Tongue (tissue), 3 donors: ENCODE measurements at places on chromosomes 1 and 21. TPM values are rescaled to one million over a fixed set of nuclear protein-coding genes. Genes with fewer than 3 reads are reported as not detected.
A peak's percentile ranks its signal among the peaks of the same experiment; 100 is the strongest.

Gene TMEM240
- 2.4 TPM for total RNA-seq

DNA sequence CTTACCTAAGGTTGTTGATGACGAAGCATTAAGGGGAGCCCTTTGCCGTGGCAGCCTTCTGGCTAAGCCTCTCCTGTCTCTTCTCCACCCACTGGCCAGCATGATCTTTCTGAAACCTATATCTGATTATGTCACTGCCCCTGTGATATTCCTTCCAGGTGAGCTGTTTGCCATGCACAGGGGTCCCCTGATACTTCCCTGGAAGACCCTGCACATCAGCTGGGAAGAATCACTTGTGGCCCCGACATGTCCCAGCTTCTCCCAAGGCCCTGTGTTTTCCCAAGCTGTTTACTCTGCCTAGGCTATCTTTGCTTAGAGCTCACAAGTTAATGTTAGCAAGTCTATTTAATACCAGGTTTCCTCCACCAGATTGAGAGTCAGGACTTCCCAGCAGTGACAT is 12.3 kb downstream of the RD3 start:
- no peak for DNase-seq

DNA sequence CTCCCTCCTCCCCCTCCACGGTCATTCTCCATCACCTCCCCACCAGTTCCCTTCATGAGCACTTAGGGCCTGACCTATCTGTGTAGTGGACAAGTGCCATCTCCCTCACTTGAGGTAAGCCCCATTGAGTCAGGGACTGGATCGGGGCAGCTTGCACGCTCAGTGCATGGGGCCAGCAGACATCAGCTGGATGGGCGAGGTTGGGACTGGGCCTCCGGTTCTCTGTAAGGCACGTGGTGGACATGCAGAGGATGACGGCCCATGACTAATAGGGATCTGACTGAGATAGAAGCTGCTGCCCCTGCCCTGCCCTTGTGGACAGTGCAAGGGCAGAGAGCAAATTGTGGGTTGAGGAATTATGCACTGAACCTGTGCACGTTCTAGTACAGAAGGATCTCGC is 120.4 kb upstream of the C1orf174 start:
- DNase-seq: no peak

Gene LCE1D
- total RNA-seq: not detected

DNA sequence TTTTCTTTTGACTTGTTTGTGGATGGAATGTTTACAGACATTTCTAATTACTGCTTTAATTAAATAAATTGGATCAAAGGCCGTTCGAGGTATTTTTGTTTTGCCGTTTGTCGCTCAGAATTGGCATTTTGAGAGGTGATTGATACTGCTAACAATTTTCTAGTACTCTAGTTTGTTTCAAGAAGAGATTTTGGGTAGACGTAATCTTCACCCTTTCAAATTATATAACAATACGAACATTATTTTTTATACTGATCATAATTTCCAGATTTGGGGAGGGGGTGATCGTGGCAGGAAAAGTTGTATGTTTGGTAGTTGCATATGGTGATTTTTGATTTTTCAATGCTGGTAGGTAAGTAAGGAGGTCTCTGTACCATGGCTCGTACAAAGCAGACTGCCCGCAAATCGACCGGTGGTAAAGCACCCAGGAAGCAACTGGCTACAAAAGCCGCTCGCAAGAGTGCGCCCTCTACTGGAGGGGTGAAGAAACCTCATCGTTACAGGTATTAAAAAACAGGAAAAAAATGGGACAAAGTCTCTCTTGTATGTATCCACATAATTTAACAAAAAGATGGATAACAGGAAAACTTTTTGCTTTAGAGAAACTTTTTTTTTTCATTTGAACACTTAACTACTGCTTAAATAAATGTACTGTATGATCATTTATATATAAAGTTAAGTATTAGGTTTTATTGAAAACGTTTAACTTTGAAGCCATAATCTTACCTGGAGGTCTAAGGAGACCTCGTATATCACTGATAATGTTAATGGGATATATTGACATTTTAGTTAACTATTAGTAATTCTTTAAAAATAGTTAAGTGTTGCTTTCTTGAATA is 1.7 kb downstream of the H3-3A start:
- DNase-seq: peak; percentile 34

- DNase-seq: peak; percentile 95
Observed at GRCh38 chr21:31866077-31866511, 6.7 kb upstream of the HUNK start.

Gene A3GALT2
- total RNA-seq: not detected

- no peak for DNase-seq
Observed at GRCh38 chr21:45258466-45258865, 29.2 kb downstream of the POFUT2 start.

Gene UMODL1
- total RNA-seq: 0.10 TPM

Gene SLAMF8
- total RNA-seq: 0.92 TPM

Gene CFAP45
- total RNA-seq: 0.10 TPM

Gene F13B
- total RNA-seq: not detected

DNA sequence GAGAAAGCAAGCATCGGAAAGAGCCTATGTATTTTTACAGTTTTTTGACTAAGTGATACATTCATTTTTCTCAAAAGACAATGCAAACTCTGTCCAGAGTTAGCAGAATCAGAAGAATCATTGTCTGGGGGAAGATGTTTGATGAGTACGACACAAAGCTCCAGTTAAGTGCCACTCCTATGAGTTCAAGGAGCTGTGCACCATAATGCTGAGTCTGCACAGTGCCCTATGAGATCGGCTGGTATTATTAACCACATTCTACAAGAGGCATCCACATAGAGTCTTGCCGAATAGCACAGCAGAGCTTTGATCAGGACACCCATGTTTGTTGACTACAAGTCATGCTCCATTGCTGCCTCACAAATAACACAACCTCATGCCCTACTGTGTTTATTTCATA is 54.9 kb upstream of the RAP1GAP start:
- DNase-seq: peak; percentile 11

GRCh38 chr1:11654137-11654938 is at the start of the genes FBXO2 and FBXO44:
TSS of gene FBXO2 (minus strand) at chr1:11654429. CDS start at chr1:11654340, 89 bp downstream.
TSS of gene FBXO44 (plus strand) at chr1:11654877. CDS start at chr1:11655836, 959 bp downstream.
- no peak for DNase-seq

Gene FAM151A
- not detected for total RNA-seq

Gene PDC
- not detected for total RNA-seq

Gene SAMD11
- 6.1 TPM for total RNA-seq

DNA sequence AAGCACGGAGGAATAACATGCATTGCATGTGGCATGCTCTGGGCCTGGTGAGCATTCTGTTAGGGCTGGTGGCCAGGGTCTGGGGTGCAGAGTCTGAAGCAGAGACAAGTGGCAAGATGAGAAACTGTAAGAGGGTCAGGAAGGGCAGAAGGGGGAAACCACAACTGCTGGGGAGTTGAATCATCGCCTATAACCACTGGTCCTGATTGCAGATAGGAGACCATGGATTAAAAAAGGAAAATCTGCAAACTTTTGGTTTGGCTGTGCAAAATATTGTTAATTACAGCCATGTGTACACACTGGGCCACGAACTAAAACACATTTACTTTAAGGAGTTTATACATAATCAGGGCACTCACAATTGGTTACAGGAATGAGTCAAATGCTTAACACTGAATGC is 76.6 kb downstream of the TGFBR3 start:
- no peak for DNase-seq

Gene TFF1
- total RNA-seq: not detected

Gene ALDH9A1
- 84.0 TPM for total RNA-seq

GRCh38 chr21:45126204-45126626 is 51.8 kb downstream of the ADARB1 start:
- peak; percentile 73 for DNase-seq

DNA sequence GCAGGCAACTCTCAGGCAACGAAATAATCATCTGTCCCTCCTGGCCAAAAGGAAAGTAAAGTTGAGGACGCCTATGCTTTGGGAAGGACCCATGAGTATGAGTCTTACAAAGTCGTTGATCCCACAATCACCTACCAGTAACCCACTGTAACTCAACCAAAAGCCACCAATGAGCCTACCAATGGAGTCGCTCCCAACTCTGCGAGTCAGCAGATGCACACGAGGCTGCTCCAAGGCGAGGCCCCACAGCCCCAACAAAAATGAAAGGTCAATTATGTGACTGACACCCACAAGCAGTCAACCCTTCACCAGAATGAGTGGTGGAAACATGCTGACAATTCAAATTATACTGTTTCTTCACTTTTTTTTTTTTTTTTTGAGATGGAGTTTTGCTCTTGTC is 12.0 kb downstream of the SETD4 start:
- DNase-seq: no peak

DNA sequence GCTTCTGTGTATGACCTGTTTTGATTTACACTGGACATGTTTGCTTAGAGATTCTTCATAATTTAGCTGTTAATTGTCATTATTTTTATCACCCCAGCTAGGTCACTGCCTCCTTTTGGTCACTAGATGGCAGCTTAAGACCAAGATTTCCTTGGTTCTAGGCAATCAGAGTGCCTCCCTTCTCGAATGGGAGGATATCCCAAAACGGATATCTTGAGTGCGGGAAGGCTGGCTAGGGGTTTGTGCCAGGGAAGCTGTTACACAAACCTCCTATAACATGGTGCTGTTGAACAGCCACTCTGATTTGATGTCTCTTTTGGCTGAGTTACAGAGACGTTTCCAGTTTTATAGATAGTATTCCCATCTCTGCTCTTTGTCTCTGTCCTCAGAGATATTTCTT is 283.5 kb downstream of the S1PR1 start:
- peak; percentile 48 for DNase-seq

DNA sequence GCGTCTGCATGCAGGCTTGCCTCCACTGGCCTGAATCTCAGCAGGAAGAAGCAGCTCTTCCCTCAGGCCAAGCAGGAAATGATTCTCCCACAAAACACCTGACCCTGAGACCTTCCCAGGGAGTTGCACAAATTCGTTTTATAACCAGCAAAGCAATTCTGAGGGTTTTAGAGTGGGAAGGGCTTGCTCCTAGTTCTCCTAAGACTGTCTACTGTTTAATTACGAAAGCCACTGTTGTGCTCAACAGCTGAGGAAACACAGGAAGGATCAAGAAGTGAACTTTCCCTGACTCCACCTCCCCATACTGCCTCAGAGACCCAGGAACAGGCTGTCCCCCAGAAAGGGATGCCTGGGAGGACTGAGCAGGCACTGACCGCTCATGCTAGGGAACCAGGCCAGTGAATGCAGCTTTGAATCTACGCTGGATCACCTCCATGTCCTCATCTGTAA is 37.0 kb upstream of the PUM1 start:
- no peak for DNase-seq

DNA sequence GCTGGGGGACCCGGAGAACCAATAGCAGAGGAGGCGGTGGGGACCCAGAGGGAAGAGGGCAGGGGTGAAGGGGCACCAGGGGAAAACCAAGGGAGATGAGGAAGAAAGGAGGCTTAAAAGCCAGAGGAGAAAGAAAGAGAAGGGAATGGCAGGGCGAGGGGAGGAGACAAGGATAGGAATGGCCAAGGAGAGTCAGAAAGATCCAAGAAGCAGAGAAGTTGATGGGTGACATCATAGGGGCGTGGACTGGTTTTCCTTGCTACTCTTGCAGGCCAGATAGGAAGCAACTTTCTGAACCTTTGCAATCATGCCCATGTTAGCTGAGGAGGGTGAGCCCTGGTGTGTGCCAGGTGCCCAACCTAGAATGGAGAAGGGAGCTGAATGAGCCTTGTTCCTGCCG is 5.4 kb downstream of the NPR1 start:
- DNase-seq: no peak

GRCh38 chr1:17213148-17213781 is 8.3 kb downstream of the PADI1 start:
- DNase-seq: peak; percentile 19

Gene SH2D2A
- total RNA-seq: not detected

GRCh38 chr1:172388490-172388889 is 32.0 kb upstream of the C1orf105 start:
- no peak for DNase-seq
